ENCODE measurements at places on chromosomes 3 and 15.

DNA sequence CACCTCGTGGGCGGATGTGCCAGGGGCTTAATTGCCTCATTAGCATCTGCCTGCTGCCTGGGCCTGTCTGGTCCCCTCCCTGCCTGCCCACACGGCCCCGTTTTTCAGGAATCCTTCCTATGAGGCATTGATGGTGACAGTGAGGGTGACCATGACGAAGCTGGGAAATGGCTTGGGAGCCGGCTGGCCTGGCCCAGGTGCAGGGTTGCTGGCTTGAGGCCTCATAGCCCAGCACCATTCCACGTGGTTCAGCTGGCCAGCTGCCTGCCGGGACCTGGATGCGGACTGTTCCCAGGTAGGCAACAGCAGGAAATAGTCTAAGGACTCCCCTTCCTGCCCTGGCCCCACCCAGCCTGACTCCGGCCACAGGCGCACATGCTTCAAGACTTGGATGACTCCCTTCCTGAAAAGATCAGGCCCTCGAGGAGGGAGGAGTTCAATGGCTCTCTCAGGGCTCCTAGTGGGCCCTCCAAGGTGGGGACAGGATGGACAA, 8.9 kb upstream of the DUSP7 start:
- DNase-seq: no peak

- no peak for DNase-seq
These were observed 65.1 kb upstream of the CCR4 start for GRCh38 chr3:32886296-32886695.

DNA sequence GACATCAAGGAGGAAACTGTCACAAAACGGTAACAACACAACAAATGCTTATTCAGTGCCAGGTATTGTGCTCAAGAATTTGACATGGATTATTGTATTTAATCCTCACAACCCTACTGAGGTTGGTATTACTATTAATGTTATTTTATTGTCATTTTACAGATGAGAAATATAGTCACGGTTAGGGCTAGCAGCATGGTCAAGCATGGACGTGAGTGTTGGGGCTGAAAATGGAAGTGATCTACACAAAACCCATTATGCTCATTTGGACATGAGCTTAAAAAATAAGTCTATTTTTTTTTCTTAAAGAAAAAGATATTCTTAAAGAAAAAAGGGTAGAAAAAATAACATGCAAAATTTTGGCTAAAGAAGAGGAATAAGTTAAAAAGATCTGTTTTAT, 141.3 kb upstream of the SOX2 start:
- no peak for DNase-seq

- no peak for DNase-seq
These were observed 429.5 kb downstream of the ZIC1 start for GRCh38 chr3:147838652-147839051.

DNA sequence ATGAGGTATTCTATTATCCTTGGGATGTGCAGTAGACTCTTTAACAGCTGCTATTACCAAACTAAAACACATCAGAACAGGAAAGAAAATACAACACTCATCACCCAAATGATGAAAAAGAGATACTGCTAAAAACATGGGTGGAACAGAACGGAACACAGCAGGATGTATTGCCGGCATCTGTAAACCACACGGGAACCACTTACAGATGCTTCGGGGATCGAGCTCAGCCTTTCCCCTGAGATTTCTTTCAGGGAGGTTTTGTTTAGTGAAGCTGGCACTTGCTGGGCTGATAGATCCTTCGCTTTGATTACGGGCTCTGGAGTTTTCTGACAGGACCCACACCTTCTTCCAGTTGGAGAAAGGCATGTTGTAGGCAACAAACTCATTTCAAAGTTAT, 182.3 kb upstream of the FAM3D start:
- no peak for DNase-seq
